Upper lobe of left lung (tissue), 6 donors: ENCODE measurements at places on chromosomes 13 and 19.

GRCh38 chr13:113004126-113004525, 35.1 kb downstream of the MCF2L start:
- H3K4me1 ChIP-seq, result peaks cover 3% of the 10 kb centered on the region
- peaks cover 7% of the 10 kb centered on the region for H3K36me3 ChIP-seq
- H3K4me3 ChIP-seq, result no peak overlapping the region
- DNase-seq, result no peak
- no peaks in the 10 kb centered on the region for H3K27me3 ChIP-seq

DNA sequence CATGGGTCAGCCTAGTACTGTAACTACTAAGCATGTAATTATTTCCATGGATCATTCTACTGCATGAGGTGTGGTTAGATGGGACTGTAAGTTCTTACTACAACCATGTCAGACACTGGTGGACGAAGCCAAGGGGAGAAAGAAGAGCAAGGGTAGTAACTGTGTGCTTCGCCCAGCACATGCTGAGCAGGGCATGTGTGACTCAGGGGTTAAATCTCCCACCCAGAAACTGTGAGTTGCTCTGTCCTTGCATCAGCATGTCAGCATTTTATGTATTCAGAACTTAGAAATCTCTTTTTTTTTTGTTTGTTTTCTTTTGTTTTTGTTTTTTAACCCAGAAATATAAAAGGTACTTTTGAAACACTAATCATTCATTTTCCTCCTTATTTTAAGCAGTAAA, 436.6 kb upstream of the KLF12 start:
- no peaks in the 10 kb centered on the region for H3K27me3 ChIP-seq
- no peak overlapping the region for H3K4me3 ChIP-seq
- H3K4me1 ChIP-seq, result peaks cover 6% of the 10 kb centered on the region
- DNase-seq, result no peak
- H3K27ac ChIP-seq, result no peak overlapping the region

GRCh38 chr19:1082928-1083816, 12.0 kb downstream of the POLR2E start:
- no peak for DNase-seq
- H3K4me3 ChIP-seq, result no peak overlapping the region
- no peaks in the 10 kb centered on the region for H3K27me3 ChIP-seq
- peak overlapping the region; percentile 67 for H3K27ac ChIP-seq
- H3K36me3 ChIP-seq, result peaks cover 75% of the 10 kb centered on the region
- H3K4me1 ChIP-seq, result peaks cover 38% of the 10 kb centered on the region

DNA sequence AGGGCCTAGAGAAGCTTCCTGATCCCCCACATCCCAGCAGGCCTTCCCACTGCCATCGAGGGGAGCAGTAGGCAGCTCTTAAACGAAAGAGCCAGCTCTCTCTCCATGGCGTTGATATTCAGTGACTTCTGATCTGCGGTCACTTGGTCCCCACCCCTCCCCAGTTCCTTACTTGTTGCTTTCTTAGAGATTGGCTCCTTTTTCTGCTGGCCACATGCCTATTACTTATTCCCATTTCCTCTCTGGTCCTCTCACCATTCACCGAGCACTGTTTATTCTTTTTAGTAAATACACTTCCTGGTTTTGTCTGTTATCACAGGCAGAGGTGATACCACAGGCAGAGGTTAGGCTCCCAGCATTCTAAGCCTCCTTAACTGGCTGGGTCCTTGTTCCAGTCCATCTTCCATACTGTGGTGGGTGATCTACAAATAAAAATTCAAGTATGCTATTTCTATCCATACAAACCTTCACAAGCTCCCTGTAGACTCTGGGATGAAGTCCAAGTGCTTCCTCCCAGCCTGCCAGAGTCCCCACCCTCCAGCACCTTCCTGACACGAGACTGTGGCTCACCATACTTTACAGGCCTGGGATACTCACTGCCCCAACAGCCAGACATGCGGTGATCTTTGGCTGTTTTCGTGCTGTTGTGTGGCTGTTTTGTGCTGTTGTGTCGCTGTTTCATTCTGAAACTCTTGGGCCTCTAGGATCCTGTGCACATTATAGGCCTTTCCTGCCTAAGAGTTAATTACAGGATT, 315.9 kb downstream of the ATP8A2 start:
- no peaks in the 10 kb centered on the region for H3K36me3 ChIP-seq
- H3K27me3 ChIP-seq, result no peaks in the 10 kb centered on the region
- DNase-seq, result no peak
- H3K27ac ChIP-seq, result no peak overlapping the region
- H3K4me1 ChIP-seq, result no peaks in the 10 kb centered on the region

GRCh38 chr13:113086031-113086750, 19.4 kb upstream of the F7 start:
- DNase-seq, result peak; percentile 49
- H3K27ac ChIP-seq, result no peak overlapping the region
- H3K27me3 ChIP-seq, result no peaks in the 10 kb centered on the region
- no peak overlapping the region for H3K4me3 ChIP-seq

- no peaks in the 10 kb centered on the region for H3K36me3 ChIP-seq
- H3K4me1 ChIP-seq, result no peaks in the 10 kb centered on the region
- no peak for DNase-seq
- no peaks in the 10 kb centered on the region for H3K27me3 ChIP-seq
- no peak overlapping the region for H3K27ac ChIP-seq
- H3K4me3 ChIP-seq, result no peak overlapping the region
Observed at GRCh38 chr13:68481130-68481529, 1251.0 kb upstream of the PCDH9 start.

DNA sequence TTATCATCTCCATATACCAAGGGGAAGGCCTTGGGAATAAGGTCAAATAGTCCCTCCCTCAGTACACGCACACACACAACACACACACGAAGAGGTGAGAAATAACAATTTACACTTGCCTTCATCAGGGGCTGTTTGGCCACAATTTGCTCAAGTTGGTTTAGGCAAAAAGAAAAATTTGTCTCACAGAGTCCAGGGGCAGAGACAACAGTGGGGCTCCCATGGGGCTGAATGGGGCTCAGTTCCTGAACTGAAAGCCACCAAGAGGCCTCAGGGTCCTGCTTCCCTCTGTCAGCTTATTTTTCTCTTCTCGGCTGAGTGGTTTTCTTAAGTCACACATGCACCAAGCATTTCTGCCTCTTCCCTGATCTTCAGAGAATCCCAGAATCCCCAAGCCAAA, 35.5 kb downstream of the PCDH8 start:
- DNase-seq, result no peak
- peaks cover 6% of the 10 kb centered on the region for H3K4me1 ChIP-seq

DNA sequence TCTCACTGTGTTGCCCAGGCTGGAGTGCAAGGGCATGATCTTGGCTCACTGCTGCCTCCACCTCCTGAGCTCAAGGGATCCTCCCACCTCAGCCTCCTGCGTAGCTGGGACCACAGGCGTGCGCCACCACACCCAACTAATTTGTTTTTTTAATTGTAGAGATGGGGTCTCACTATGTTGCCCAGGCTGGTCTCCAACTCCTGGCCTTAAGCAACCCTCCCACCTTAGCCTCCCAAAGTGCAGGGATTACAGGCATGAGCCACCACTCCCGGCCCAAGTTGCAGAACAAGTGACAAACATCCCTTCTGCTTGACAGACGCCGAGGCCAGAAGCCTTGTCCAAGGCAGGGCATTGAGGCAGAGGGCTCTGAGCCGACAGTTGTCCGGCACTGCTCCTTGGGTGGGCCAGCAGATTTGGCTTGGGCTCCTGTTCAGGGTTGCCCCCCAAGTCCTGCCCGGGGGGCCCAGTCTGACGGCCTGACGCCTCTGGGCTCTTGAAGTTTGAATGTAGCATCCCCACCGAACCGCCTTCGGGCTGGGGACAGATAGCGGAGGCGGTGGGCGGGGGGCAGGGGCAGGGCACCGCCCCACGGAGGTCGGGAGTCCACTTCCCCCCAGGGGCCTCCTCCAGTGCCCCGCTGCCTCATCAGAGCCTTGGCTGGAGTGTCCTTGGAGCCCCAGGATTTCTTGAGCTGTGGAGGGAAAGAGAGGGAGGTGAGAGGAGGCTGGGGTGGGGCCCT, 5.7 kb upstream of the SPACA4 start:
- H3K27me3 ChIP-seq, result no peaks in the 10 kb centered on the region
- no peaks in the 10 kb centered on the region for H3K36me3 ChIP-seq
- H3K4me1 ChIP-seq, result no peaks in the 10 kb centered on the region
- H3K4me3 ChIP-seq, result no peak overlapping the region
- DNase-seq, result peak; percentile 64

- no peak for DNase-seq
- H3K27me3 ChIP-seq, result no peaks in the 10 kb centered on the region
- H3K27ac ChIP-seq, result no peak overlapping the region
- H3K36me3 ChIP-seq, result no peaks in the 10 kb centered on the region
Observed at GRCh38 chr13:72194523-72194922, 327.5 kb upstream of the DACH1 start.

DNA sequence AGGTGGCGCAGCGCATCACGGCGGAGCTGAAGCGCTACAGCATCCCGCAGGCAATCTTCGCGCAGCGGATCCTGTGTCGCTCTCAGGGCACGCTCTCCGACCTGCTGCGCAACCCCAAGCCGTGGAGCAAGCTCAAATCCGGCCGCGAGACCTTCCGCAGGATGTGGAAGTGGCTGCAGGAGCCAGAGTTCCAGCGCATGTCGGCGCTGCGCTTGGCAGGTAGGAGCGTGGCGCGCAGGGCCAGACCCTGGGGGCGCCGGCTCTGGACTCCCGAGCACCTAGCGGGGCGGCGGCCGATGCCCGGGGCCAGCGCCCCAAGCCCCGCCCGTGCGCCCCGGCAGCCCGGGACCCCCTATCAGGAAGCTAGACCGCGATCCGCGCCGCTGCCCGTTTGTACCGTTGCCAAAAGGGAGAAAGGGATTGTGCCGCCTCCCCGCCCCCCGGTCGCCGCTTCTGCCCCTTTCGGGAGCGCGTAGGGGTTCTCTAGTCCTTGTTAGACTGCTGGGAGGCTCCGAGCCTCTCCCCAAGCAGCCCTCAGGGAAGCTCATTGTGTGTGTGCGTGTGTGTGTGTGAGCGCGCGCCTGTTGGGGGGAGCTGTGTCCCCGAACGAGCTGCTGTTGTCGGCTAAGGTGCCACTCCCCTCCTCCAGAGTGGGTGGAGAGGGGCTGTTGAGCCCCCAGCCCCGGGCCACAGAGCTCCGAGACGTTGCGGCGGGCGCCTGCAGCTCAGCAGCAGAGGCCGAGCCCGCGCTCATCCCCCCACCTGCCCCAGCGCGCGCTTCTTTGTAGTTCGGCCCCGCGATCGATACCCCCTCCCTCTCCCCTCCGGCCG, 1.5 kb downstream of the ONECUT3 start:
- no peak overlapping the region for H3K27ac ChIP-seq
- H3K4me1 ChIP-seq, result peaks cover 13% of the 10 kb centered on the region
- H3K4me3 ChIP-seq, result no peak overlapping the region
- no peak for DNase-seq
- peaks cover 87% of the 10 kb centered on the region for H3K27me3 ChIP-seq

GRCh38 chr13:82847595-82847994, 1034.7 kb downstream of the SLITRK1 start:
- no peaks in the 10 kb centered on the region for H3K4me1 ChIP-seq
- H3K27me3 ChIP-seq, result no peaks in the 10 kb centered on the region
- DNase-seq, result no peak
- no peak overlapping the region for H3K27ac ChIP-seq
- no peaks in the 10 kb centered on the region for H3K36me3 ChIP-seq

- H3K27ac ChIP-seq, result no peak overlapping the region
- no peaks in the 10 kb centered on the region for H3K36me3 ChIP-seq
- H3K4me3 ChIP-seq, result no peak overlapping the region
- peaks cover 26% of the 10 kb centered on the region for H3K4me1 ChIP-seq
- no peaks in the 10 kb centered on the region for H3K27me3 ChIP-seq
Observed at GRCh38 chr13:51998723-51999509, 12.3 kb downstream of the ATP7B start.

GRCh38 chr19:55486971-55487923, 989 bp upstream of the SSC5D start:
- H3K4me3 ChIP-seq, result no peak overlapping the region
- H3K27me3 ChIP-seq, result no peaks in the 10 kb centered on the region
- H3K4me1 ChIP-seq, result peaks cover 35% of the 10 kb centered on the region
- peaks cover 15% of the 10 kb centered on the region for H3K36me3 ChIP-seq
- H3K27ac ChIP-seq, result peak overlapping the region; percentile 80

GRCh38 chr13:84137292-84137691, 255.0 kb upstream of the SLITRK1 start:
- no peak overlapping the region for H3K4me3 ChIP-seq
- no peaks in the 10 kb centered on the region for H3K36me3 ChIP-seq
- no peaks in the 10 kb centered on the region for H3K4me1 ChIP-seq
- no peak for DNase-seq
- no peaks in the 10 kb centered on the region for H3K27me3 ChIP-seq
- no peak overlapping the region for H3K27ac ChIP-seq

DNA sequence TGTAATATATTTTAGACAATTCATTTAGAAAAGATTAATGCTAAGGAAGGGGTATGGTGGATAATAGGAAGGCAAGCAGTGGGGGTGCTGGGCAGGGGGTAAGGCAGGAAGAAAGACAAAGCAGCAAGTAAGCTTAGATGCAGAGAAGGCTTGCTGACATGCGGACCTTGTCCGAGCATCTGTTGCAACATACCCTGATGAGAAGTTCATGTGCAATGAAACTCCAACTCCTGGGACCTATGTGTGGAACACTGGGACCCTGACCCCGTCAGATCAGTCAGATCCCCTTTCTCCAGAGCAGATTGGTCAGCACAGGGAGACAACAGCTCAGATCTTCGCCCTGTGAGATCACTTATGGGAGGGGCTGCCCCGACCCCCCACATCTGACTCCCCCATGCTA, 71.3 kb upstream of the ZNF599 start:
- no peak overlapping the region for H3K27ac ChIP-seq
- H3K4me3 ChIP-seq, result no peak overlapping the region
- no peaks in the 10 kb centered on the region for H3K36me3 ChIP-seq
- peaks cover 1% of the 10 kb centered on the region for H3K4me1 ChIP-seq
- DNase-seq, result no peak
- no peaks in the 10 kb centered on the region for H3K27me3 ChIP-seq

DNA sequence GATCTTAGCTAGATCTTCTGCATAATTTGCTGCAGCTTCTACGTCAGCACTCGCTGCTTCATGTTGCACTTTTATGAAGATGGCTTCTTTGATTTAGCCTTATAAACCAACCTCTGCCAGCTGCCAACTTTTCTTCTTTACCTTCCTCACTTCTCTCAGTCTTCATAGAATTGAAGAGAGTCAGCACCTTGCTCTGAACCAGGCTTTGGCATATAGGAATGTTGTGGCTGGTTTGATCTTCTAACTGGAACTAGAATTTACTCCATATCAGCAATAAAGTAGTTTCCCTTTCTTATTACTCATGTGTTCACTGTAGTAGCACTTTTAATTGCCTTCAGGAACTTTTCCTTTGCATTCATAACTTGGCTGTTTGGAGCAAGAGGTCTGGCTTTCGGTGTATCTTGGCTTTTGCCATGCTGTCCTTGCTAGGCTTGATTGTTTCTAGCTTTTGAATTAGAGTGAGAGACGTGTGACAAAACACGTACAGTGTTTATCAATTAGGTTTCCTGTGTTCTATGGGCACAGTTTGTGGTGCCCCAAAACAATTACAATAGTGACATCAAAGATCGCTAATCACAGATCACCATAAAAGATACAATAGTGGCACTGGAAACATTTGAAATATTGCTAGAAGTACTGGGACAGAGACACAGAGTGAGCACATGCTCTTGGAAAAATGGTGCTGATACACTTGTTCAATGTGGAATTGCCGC, 50.7 kb downstream of the NDFIP2 start:
- no peaks in the 10 kb centered on the region for H3K4me1 ChIP-seq
- no peaks in the 10 kb centered on the region for H3K27me3 ChIP-seq
- DNase-seq, result no peak

DNA sequence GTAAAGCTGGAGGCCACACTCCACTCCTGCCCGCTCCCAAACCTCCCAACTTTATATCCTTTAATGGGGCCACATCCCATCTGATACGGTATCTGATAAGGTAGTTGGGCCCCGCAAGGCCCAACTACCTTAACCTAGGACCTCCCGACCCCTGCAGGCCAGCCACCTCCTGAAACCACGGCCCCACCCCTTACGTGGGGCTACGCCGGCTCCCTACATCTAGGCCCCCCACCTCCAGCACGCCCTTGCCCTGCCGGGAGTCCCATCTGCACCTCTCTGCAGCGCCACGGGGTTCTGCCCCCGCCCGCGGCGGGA, 2.2 kb downstream of the IGFLR1 start:
- H3K4me1 ChIP-seq, result peaks cover 34% of the 10 kb centered on the region
- H3K27me3 ChIP-seq, result no peaks in the 10 kb centered on the region
- peak overlapping the region; percentile 77 for H3K27ac ChIP-seq
- DNase-seq, result no peak
